ENCODE measurements at places on chromosomes 7 and 10.

- no peak for DNase-seq
These were observed 58.2 kb downstream of the SRPK2 start for GRCh38 chr7:105330526-105330925.

DNA sequence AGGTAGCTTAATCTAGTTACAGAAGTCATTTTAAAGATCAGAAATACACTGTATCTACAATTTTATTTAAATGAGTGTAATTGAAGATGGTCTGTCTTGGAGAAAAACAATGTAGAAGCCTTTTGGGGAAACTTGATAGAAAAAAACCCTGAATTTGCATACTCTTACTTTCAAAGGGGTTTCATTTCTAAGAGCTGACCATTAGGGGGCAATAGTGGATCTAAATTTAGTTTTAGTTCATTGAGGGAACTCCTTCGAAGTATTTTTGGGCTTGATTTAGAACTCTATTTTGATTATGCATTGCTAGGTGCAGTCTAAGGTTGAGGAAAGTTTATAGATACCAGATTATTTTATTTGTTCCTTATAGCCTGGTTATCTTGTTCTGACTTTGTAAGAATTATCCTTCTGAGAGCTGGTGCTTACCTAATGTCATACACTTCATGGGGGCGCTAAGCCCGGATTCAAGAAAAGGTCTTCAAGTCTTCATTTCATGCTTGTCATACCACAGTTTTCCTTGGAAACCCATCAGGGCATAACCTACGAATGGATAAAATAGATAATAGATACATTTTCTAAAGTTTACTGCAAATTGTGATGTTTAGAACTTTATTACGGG, 69.1 kb upstream of the MXI1 start:
- DNase-seq, result peak; percentile 20

DNA sequence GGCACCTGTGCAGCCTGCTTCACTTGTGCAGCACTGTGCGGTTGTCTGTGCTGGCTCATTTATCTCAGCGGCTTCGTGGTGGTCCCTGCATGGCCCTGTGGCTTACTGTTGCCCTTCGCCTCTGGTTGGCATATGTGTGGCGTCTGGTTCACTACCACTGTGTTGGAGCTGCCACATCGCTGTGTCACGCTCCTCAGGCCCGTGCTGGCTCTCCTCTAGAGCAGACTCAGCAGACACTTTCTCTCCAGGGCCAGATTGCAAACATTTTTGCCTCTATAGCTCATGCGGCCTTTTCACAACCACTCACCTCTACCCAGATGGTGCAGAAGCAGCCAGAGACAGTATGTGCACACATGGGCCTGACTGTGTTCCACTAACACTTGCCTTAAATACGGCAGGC, 37.9 kb downstream of the PPP2R2D start:
- no peak for DNase-seq

GRCh38 chr7:10707519-10707918, 266.2 kb upstream of the PHF14 start:
- DNase-seq, result no peak

DNA sequence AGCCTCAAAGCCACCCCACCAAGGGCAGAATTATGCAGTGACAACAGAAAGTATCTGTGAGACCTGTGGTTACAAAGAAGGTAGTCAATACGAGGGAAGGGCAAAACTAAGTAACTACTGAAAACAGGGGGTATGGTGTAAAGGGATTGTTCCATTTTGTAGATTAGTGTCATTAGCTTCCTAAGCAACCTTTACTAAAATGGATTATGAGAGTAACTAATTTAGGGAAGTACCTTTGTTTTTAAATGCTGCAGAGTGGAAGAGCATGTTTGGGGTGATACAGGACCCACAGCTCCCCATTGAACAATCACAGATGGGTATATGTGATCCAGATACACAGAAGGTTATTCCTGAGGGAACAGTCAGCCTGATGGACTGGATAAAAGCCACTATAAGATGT, 51.3 kb upstream of the TAC1 start:
- DNase-seq, result no peak

- DNase-seq, result no peak
These were observed 108.1 kb downstream of the ADAM22 start for GRCh38 chr7:88042157-88042556.

GRCh38 chr10:133154996-133155778, 4.8 kb upstream of the KNDC1 start:
- DNase-seq, result no peak

- DNase-seq, result no peak
These were observed 41.2 kb upstream of the SVIL start for GRCh38 chr10:29675984-29676383.

Measured in HTR-8/SVneo (cell line).